ENCODE measurements at places on chromosomes 1 and 21. TPM values are rescaled to one million over a fixed set of nuclear protein-coding genes. Genes with fewer than 3 reads are reported as not detected.
A peak's percentile ranks its signal among the peaks of the same experiment; 100 is the strongest.

FBXO42 gene
- total RNA-seq: 27.8 TPM

CLEC20A gene
- total RNA-seq: not detected

DNA sequence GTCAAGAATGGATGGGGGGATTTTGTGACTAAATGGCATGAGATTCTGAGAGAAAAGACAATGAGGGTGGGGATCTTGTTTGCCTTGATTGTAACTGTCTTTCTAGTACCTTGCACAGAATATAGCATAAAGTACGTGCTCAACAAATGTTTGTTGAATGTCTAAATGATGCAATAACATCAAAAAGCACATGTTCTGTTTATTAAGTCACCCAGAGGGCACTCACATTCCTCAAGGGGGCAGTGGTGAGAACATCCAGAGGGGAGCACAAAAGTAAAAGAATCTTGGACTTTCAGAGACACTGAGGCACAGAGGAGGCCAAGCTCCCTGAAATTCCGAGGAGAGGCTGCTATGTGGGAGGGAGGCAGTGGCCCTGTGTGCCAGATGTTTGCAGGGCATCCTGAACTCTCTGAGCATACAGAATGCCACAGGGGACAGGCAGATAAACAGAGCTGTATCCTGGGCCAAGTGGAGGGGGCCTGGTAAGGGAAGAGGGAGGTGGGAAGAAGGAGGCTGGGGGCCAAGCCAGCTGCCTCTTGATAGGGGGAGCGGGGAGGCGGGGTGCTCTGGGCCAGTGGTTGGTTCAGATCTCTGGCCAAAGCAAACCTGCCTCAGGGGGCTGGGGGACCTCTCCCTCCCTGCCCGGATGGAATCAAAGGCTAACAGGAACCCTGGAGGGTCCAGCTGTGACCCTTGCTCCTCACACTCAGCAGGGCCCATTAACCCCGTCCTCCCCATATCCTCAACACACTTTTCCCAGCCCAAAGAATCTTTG is 6.5 kb upstream of the ATP1A2 start:
- no peak overlapping the region for H3K4me3 ChIP-seq
- peak; percentile 78 for DNase-seq
- no peaks in the 10 kb centered on the region for H3K36me3 ChIP-seq
- no peaks in the 10 kb centered on the region for H3K27me3 ChIP-seq
- H3K27ac ChIP-seq: no peak overlapping the region
- H3K4me1 ChIP-seq: no peaks in the 10 kb centered on the region

- no peaks in the 10 kb centered on the region for H3K27me3 ChIP-seq
- H3K36me3 ChIP-seq: peaks cover 18% of the 10 kb centered on the region
- H3K4me3 ChIP-seq: peak overlapping the region; percentile 85
- peak; percentile 59 for DNase-seq
Observed at GRCh38 chr1:159922511-159923202, 2.6 kb downstream of the TAGLN2 start.

OLIG1 gene
- not detected for total RNA-seq

GBP3 gene
- 59.9 TPM for total RNA-seq

IL24 gene
- 2.4 TPM for total RNA-seq

GRCh38 chr1:99675292-99675691 is 29.4 kb downstream of the PALMD start:
- no peak overlapping the region for H3K27ac ChIP-seq
- DNase-seq: no peak
- no peaks in the 10 kb centered on the region for H3K27me3 ChIP-seq
- H3K36me3 ChIP-seq: no peaks in the 10 kb centered on the region

GRCh38 chr1:63624911-63625310 is 31.7 kb downstream of the PGM1 start:
- peaks cover 33% of the 10 kb centered on the region for H3K4me1 ChIP-seq
- H3K36me3 ChIP-seq: no peaks in the 10 kb centered on the region
- no peak overlapping the region for H3K4me3 ChIP-seq
- H3K27ac ChIP-seq: no peak overlapping the region
- H3K27me3 ChIP-seq: no peaks in the 10 kb centered on the region
- DNase-seq: peak; percentile 48

GRCh38 chr1:67785847-67786753 is 47.2 kb downstream of the GNG12 start:
- no peaks in the 10 kb centered on the region for H3K36me3 ChIP-seq
- peaks cover 46% of the 10 kb centered on the region for H3K4me1 ChIP-seq
- DNase-seq: peak; percentile 29
- H3K27me3 ChIP-seq: no peaks in the 10 kb centered on the region

DNA sequence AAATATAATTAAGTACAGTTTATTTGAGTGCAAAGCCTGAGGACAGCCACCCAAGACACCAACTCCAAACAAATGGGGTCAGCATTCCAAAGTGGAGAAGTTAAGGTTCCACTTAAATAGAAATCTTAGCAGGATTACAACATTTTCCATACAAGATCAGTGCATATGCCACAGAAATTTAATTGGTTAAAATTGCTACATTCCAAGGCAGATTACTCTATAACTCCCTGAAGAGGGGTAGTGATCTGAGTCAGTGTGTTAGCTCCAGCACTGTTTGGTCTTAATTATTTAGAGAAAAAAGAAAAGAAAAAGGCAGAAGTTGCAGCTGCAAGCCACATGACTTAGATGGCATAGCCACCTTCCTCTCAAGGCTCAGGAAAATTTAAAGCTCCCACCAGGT is 297.5 kb downstream of the HHIPL2 start:
- H3K27ac ChIP-seq: no peak overlapping the region
- H3K4me3 ChIP-seq: no peak overlapping the region
- no peaks in the 10 kb centered on the region for H3K36me3 ChIP-seq
- peaks cover 8% of the 10 kb centered on the region for H3K4me1 ChIP-seq

NBPF4 gene
- not detected for total RNA-seq

PADI3 gene
- not detected for total RNA-seq

RNU5D-1 gene
- total RNA-seq: not detected

DNA sequence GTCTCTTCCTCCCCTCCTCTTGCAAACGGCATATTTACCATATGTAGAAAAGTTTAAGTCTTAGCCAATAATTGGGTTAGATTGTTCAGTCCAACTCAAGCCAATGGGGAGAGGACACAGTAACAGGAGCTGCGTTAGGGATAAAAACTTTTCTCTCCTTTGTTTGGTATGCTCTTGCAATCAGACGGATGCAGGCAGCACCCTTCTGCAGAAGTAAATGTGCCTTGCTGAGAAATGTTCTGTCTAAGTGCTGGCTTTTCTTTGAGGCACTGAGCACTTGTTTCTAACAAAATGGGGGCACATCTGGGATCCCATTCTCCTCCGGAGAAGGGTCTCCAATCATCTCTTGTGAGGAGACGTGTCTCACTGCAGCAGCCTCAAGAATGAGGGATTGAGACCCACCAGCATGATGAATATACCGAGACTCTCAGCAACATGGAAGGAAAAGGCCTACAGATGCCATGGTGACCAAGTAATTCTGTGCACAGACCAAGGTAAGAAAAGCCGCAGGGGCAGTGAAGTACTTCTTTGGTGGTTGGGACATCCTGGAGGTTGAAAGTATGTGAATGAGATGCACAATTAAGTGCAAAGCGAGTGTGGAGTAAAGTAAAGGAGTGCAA is 20.7 kb upstream of the GNG4 start:
- H3K4me3 ChIP-seq: no peak overlapping the region
- H3K36me3 ChIP-seq: peaks cover 13% of the 10 kb centered on the region
- H3K4me1 ChIP-seq: no peaks in the 10 kb centered on the region
- H3K27ac ChIP-seq: no peak overlapping the region
- no peaks in the 10 kb centered on the region for H3K27me3 ChIP-seq

GRCh38 chr1:203840208-203840808 is 21.1 kb upstream of the SNRPE start:
- H3K27ac ChIP-seq: no peak overlapping the region
- no peaks in the 10 kb centered on the region for H3K27me3 ChIP-seq
- DNase-seq: no peak
- no peak overlapping the region for H3K4me3 ChIP-seq
- peaks cover 57% of the 10 kb centered on the region for H3K36me3 ChIP-seq
- H3K4me1 ChIP-seq: no peaks in the 10 kb centered on the region

DNA sequence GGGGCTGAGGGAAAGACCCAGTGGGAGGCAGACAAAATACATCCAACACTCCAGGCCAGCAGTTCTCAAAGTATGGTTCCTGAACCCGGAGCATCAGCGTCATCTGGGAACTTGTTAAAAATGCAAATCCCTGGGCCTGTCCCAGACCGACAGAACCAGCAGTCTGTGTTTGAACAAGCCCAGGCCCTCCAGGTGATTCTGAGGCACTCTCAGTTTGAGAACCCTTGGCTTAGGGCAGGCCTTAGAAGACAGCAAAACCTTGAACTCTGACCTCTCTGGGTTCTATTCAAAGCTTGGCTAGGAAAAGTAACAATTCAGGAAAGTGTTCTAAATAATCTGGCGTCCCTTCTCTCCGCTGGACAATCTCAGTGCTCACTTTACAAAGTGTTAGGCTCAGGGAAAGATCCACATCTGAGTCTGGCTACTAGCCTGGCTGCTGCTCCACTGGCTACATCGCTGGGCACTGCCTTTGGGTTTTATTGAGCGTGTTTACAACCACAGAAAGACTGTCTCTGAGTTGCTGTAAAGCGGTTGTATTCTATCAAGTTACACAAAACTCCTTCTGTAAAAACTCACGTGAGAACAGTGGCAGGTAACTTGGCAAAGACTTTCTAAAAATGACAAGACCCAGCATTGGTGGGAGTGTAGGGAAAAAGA is 166.1 kb downstream of the HIVEP3 start:
- H3K4me3 ChIP-seq: no peak overlapping the region
- DNase-seq: no peak
- H3K4me1 ChIP-seq: peaks cover 6% of the 10 kb centered on the region
- H3K27me3 ChIP-seq: no peaks in the 10 kb centered on the region
- H3K36me3 ChIP-seq: no peaks in the 10 kb centered on the region

- no peaks in the 10 kb centered on the region for H3K27me3 ChIP-seq
- no peaks in the 10 kb centered on the region for H3K4me1 ChIP-seq
- H3K36me3 ChIP-seq: no peaks in the 10 kb centered on the region
Observed at GRCh38 chr1:4796161-4797015, 142.0 kb downstream of the AJAP1 start.

DNA sequence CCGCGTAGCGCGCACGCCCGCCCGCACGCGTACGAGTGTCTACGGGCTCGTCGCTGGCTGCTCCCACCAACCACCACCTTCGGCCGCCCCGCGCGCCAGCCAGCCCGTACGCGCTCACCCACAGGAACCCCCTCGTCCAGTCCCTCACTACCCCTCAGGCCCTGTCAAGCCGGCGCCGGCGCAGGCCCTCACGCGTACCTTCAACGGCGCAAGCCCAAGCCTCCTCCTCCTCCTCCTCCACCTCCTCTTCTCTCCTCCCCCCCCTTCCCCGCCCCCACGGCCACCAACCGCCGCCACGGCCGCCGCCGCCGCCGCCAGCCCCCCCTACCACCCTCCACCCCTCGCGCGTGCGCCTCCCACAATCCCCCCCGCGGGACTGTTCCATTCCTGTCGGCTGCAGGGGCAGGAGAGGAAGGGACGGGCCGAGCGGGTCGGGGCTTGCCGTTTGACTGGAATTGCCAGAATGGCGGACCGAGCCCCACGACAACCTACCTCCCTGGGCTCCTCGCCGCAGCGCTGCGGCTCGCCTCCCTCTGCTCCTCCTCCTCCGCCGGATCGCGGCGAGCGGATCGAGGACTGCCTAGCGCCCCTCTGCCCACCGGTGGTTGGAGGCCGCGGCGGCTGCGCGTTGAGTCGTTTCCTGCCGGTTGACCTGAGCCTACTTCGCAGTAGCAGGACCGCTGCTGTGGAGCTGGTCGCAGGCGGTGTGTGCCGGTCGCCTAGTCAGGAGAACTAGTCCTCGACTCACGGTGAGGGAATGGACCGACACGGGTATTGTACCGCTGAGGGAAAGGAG is at the start of gene ASH1L:
Gene ASH1L, minus strand, starts transcription at position 223 of the 796 bp plus-strand sequence. CDS start 41,284 bp downstream, outside the sequence.
- H3K4me3 ChIP-seq: peak within 1 kb of the TSS; percentile 97
- H3K36me3 ChIP-seq: no peaks in the 10 kb centered on the region
- no peaks in the 10 kb centered on the region for H3K27me3 ChIP-seq
- H3K4me1 ChIP-seq: peaks cover 22% of the 10 kb centered on the region
- peak within 1 kb of the TSS; percentile 97 for H3K27ac ChIP-seq

GUCA2A gene
- not detected for total RNA-seq

DNA sequence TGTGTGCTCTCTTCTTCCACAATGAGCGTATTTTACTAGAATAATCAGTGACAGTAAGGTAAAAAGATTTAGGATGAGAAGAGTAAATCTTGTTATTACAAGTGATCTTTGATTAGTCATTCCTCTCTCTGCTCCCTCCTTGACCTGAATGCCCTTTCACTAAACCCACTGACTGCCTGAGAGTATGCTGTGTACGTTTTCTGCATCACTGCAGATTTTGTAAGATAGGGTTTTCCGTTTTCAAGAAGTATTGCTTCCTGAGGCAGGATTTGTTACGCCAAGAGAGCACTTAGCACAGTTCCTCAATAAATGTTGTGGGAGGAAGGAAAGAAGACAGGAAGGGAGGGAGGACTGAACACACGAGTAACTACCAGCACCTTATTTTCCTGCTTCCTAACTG is 7.7 kb upstream of the LAMB3 start:
- H3K4me3 ChIP-seq: no peak overlapping the region
- H3K4me1 ChIP-seq: no peaks in the 10 kb centered on the region

S100A12 gene
- total RNA-seq: not detected

VANGL2 gene
- total RNA-seq: not detected

- no peak for DNase-seq
- H3K36me3 ChIP-seq: no peaks in the 10 kb centered on the region
Observed at GRCh38 chr1:10450156-10450814, 454 bp downstream of the CORT start.

IL23R gene
- total RNA-seq: not detected

GRCh38 chr1:16296643-16297042 is 55.6 kb downstream of the FBXO42 start:
- H3K36me3 ChIP-seq: peaks cover 32% of the 10 kb centered on the region
- H3K27me3 ChIP-seq: no peaks in the 10 kb centered on the region
- no peak for DNase-seq
- H3K27ac ChIP-seq: no peak overlapping the region

- no peaks in the 10 kb centered on the region for H3K27me3 ChIP-seq
- peak; percentile 78 for DNase-seq
- no peak overlapping the region for H3K27ac ChIP-seq
- H3K4me1 ChIP-seq: peaks cover 30% of the 10 kb centered on the region
- H3K4me3 ChIP-seq: no peak overlapping the region
Observed at GRCh38 chr1:204258213-204259115, 44.7 kb upstream of the GOLT1A start.

- peaks cover 17% of the 10 kb centered on the region for H3K4me1 ChIP-seq
- no peaks in the 10 kb centered on the region for H3K27me3 ChIP-seq
Observed at GRCh38 chr1:154999571-155000410, 2.8 kb upstream of the ZBTB7B start.

- no peaks in the 10 kb centered on the region for H3K4me1 ChIP-seq
- H3K27ac ChIP-seq: no peak overlapping the region
- H3K27me3 ChIP-seq: no peaks in the 10 kb centered on the region
- DNase-seq: peak; percentile 18
- H3K36me3 ChIP-seq: no peaks in the 10 kb centered on the region
Observed at GRCh38 chr1:166822385-166822784, 16.9 kb upstream of the POGK start.

AMPD1 gene
- total RNA-seq: not detected

- H3K4me3 ChIP-seq: no peak overlapping the region
- H3K27me3 ChIP-seq: no peaks in the 10 kb centered on the region
- no peak for DNase-seq
- H3K36me3 ChIP-seq: no peaks in the 10 kb centered on the region
- no peaks in the 10 kb centered on the region for H3K4me1 ChIP-seq
Observed at GRCh38 chr1:1298861-1299685, 8.7 kb downstream of the ACAP3 start.

SPATA46 gene
- total RNA-seq: not detected
